Activated T-helper 1 cell treated with anti-CD3 and anti-CD28 coated beads, Interleukin-2, amount 50 U/mL, for 16 hours (primary cell): ENCODE measurements at places on chromosomes 5 and 9.

GRCh38 chr9:79387101-79387835, 184.5 kb upstream of the TLE4 start:
- DNase-seq = no peak

DNA sequence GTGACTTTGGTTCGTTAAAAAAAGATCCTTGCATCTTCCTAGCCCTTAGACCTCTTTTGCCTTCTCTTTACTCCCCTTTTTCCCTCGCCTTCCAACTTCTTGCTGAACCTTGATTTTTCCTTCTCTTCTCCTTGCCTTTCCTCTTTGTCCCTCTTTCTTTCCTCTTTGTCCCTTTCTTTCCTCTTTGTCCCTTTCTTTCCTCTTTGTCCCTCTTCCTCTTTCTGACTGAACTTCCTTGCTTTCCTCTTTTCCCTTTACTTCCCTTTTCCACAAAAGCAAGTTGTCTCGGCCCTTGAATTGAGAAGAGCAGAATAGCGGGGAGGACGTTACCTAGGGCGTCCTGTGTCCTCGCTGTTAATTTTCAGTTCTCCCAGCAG, 1.4 kb upstream of the MLLT3 start:
- no peak for DNase-seq

DNA sequence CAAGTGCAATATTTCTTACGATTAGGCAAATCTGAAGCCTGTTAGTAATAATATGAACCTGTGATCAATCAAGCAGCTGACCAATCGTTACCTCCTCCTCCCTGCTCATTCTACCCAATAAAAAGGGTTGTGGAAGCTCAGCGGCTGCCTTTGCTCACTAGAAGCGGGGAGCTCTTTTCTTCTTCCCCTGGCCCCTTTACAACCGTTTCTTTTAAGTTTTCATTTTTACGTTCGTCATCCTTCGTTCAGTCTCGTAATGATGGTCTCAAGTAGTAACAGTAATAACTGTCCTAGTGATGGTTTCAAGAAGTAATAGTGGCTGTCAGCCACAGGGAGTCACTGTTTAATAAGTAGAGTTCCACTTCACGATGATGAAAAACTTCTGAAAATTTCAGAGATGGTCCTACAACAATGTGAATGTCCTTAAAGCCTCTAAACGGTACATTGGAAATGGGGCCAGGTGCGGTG, 6.2 kb downstream of the UGT3A2 start:
- no peak for DNase-seq

DNA sequence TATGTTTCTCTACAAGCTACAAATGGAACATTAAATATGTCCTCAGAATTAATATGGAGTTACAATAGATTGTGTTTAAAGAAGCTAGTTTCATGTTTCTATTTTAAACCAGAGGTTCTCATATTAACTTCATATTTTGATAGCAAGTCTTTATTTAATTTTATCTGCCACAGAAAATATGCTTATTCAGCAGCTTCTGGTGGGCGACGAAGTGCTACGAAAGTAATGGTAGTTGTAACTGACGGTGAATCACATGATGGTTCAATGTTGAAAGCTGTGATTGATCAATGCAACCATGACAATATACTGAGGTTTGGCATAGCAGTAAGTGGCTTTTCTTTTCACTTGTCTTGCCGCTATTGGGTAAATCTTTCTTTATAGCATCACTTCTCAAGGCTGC, 54.2 kb downstream of the MOCS2 start:
- DNase-seq = no peak

DNA sequence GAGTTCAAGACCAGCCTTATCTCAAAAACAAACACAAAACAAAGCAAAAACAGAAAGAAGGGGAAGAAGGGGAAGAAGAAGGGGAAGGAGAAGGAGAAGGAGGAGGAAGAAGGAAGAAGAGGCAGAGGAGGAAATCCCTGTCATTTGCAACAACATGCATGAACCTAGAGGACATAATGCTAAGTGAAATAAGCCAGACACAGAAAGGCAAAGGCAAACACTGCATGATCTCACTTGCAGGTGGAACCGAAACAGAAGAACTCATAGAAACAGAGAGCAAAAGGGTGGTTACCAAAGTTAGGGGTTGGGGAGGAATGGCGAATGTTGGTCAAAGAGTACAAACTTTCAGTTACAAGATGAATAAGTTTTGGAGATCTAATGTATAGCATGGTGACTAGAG, 135.4 kb downstream of the UGCG start:
- DNase-seq = no peak

DNA sequence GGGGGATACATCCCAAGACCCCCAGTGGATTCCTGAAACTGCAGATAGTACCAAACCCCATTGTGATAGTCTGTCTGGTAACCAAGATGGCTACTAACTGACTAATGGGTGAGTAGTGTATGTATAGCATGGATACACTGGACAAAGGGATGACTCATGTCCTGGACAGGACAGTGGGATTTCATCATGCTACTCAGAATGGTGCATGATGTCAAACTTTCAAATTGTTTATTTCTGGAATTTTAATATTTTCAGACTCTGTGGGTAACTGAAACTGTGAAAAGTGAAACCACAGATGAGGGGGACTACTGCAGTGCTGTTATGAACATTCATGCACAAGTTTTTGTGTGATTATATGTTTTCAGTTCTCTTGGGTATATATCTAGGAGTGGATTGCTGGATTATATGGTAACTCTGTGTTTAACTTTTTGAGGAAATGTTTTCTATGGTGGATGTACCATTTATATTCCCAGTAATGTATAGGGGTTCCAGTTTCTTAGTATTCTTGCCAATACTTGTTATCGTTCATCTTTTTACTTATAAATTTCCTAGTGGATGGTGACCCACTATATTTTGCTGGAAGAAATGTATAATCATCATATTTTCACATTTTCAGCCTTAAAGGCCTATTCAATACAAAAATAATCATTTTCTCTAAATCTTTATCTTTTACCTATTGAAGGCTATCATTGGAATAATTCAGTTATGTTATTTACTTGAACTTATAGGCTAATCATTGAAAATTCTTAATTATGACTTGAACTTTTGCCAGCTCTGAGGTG, 140.9 kb downstream of the NR3C1 start:
- no peak for DNase-seq

DNA sequence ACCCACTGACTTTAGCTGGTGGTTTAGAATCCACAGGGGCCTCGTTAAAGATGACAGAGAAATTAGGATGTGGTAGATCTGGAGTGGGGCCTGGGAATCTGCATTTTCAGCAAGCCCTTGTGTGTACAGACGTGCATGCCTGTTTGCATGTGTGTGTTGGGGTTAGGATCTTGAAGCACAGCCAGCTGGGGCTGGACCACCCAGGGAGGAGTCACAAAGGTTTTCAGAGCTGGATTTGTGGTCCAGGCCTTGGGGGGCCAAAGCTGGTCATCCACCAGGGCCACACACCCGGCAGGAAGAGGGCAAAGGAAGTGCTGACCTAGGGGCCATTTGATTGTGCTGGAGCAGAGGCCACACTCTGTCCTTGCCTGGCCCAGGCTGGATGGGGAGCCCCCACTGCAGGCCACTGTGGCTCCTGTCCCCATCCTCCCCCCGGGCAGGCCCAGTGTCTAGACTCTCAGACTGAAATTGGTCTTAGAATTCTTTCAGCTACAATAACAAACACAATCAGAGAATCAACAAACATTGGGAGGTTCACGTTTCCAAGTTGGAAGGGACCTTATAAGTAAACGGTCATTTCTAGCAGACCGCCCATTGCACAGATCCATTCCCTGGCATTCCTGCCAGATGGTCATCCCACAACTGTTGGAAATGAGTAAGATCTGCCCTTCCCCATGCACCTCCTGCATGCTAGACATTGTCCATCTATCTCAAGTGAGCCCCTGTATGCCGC, 10.3 kb downstream of the CDX1 start:
- no peak for DNase-seq

- no peak for DNase-seq
These were observed 116.6 kb upstream of the GAS1 start for GRCh38 chr9:87063871-87064270.

GRCh38 chr5:17436350-17436749, 61.7 kb upstream of the TAF11L2 start:
- no peak for DNase-seq

DNA sequence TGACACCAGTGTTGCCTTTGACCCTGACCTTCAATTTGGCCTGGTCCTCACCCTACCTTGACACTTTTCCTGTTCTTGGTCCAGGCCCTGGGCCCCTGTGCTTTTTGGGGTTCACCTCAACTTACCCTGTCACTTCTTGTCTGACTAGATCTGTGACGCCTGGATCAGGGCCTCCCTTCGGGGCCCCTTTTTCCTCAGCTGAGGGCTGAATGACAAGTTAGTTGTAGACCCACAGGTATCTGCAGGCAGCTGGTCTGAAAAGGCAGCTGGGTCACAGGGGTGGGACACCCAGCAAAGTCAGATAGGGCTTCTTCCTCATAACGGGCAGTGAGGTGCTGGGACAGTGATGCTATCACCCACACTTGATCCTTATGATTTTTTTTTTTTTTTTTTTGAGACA, 10.0 kb upstream of the MYORG start:
- DNase-seq = no peak

DNA sequence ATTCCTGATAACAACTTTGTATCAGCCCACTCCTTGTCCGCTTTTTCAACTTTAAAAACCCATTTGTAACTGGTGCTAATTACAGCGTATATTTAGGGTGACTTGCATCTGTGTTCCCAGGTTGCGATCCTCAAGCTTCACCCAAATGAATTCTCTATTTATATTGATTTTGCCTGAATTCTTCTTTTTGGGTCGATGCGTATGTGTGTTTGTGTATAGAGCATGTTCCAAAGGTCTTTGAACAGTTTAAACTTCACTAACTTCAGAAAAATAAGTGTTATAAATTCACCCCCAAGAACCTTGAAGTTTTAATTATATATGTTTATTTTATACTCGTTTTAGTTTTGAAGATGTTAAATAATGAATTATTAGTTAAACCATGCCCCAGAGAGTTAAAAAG, 16.1 kb upstream of the SPATA31D4 start:
- no peak for DNase-seq

DNA sequence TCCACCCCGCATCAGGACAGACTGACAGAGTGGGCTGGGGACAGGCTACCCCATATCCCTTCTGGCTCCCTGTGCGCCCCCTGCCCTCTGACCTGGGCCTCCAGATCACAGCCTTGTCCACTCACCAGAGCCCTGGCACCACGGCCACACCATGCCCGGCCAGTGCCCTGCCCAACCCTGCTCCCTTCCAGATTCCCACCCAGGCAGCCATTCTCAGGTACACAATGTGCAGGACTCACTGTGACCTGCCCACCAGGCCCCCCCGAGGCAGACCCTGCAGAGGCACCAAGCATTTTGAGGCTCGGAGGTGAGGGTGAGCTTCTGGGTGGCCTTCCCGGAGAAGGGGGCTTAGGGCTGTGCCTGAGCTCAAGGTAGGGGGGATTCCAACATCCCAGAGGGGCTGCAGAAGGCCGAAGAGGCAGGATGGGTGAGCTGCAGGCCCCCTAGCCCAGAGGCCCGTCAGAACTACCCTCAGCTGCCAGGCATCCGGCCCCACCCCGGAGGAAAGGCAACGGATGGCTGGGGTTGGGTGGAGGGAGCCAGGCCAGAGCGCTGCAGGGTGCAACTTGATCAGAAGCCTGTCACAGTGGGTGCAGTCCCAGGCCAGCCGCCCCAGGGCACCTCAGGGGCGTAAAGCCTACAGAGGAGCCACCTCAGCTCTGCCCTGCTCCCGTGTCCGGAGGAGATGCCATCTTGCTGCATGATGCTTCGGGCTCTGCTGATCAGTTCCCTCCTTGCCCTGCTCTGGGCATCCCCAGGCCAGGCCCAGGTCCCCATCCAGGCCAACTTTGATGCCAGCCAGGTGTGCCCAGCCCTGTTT, at the start of gene LCNL1:
TSS of gene LCNL1 (plus strand) at position 762 of the 820 bp plus-strand sequence. CDS start 594 bp downstream, outside the sequence.
- no peak for DNase-seq

- no peak for DNase-seq
These were observed 134.1 kb downstream of the NUDT12 start for GRCh38 chr5:103428411-103428871.

DNA sequence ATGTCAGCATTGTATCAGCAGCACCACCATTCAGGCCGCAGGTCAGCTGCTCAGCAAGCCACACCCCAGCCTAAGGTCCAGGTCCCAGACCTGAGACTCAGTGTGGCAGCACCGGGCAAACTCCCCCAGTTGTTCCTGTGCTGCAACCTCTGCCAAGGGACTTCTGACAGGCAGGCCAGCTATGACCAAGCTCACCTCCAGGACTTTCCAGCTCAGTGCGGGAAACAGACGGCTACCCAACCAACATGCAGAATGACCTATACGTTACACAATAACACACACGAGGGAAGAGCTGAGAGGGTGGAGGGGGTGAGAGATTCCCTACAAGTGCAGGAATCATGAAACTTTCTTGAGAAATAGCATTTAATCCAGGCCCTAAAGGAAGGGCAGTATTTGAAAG, 143.7 kb downstream of the FSTL4 start:
- DNase-seq = no peak

DNA sequence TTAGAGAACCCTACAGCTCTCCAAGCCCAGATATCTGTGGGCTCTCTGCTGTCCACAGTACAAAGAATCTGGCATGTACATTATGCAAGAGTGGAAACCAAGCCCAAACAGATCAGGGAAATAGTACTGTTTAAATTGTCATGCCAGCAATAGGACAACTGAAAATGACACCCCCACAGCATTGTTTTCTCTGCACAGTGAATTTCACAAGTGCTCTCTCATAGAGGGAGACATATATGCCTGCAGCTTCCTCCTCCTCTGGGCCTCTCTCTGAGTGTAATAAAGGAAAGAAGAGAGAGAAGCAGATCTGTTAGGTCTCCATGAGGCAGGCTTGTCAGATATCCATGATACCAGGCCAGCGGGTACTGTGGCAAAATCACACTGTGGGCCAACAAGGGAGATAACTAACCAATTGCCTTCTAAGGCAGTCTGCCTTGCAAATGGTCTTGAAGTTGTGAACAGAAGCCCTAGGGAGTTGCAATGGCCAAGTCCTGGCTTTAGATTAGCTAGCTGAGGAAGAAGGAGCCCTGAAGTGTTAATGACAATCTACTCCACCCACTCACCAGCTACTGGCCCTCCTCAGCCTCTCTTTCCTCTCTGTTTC, 54.4 kb upstream of the JMY start:
- DNase-seq = no peak

GRCh38 chr9:127803507-127804352, 1.0 kb downstream of the FPGS start:
- DNase-seq = no peak

DNA sequence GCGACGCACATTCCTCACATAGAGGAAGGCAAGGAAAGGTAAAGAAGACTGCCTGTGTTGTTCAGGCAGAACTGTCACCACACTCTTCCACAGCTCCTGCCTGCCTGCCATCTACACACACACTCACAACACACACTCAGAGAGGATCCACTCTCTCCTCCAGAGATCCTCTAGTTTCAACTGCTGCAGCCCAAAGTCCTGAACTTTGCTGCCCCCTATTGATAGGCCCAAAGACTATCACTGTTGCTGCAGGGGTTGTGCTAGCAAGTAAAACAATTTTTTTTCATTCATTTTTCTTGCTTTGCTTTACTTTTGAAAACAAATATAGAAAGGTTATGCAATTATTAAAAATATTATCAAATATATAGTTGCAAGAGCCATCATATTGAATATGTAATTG, 5.9 kb upstream of the CFAP90 start:
- no peak for DNase-seq

- DNase-seq = no peak
These were observed 5.4 kb upstream of the HMHB1 start for GRCh38 chr5:143806579-143806978.
